ENCODE measurements at places on chromosomes 6 and 20. TPM values are rescaled to one million over a fixed set of nuclear protein-coding genes. Genes with fewer than 3 reads are reported as not detected.

ZC2HC1B gene
- not detected for total RNA-seq

ANGPT4 gene
- total RNA-seq, result 0.17 TPM

- DNase-seq, result peak; percentile 86
Observed at GRCh38 chr6:100228834-100229441, 234.9 kb upstream of the MCHR2 start.

DNA sequence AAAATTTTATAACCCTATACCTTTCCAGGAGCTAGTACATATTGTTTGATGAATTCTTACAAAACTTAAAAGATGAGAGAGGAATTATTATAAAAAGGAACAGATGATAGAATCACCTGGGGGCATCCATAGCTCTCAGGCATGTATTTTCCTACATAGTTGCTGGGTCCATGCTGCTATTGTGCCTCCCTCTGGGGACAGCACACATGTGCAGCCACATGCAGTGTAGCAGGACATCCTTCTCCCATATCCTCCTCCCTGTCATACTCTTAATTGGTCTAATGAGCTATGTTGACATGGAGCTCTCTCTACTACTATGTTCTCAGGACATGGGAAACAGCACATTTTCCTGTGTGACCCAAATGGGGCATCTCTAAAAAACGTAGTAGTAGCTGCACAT is 898.2 kb upstream of the MAP3K7 start:
- DNase-seq, result no peak

DNA sequence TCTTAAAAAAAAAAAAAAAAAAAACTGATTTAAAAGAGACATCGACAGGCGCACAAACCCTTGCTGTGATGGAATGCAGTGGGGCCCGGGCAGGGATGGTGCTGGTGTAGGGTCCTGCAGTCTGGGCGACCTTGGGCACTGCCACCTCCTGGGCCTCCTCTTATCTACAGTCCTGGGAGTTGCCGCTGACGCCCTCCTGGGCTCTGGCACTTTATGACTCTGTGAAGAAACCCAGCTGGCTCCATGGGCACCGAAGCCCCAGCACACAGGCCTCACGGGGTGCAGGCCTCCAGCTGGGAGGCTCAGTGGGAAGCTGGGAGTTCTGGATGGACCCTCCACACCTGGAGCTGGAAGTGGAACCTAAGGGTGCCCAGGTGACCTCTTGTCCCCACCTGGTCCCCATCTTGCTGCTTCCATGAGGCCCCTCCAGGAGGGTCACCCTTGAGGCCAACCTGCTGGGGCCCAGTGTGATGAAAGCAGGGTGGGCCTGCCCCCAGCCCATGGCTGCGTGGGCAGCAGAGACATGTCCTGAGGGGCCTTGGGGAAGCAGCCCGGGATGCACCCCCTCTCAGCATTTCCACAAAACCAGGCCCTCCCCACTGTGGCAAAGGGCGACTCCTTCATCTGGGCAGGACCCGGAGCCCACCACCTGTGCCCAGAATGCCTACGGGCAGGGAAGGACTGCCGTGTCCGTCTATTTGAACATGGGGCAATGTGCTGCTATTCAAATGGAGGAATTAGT is 104.9 kb downstream of the ASXL1 start:
- no peak for DNase-seq

- no peak for DNase-seq
Observed at GRCh38 chr6:8069151-8069550, 5.0 kb upstream of the BLOC1S5 start.

DNA sequence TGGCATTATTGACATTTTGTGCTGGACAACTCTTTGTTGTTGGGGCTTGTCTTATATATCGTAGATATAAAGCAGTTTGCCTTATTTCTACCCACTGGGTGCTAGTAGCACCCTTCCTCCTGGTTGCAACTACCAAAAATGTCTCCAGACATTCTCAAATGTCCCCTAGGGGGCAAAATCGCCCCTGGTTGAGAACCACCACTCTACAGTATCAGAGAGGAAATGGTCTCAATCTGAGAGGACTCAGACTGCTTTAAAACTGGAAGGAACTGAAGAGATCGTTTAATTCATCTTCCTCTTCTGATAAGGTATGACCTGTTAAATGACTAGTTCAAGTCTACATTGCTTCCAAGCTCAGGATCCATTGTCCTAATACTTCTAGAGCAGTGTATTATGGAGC is 14.9 kb downstream of the SH3BGRL2 start:
- DNase-seq, result peak; percentile 74

AP5S1 gene
- total RNA-seq, result 1.2 TPM

MOG gene
- total RNA-seq, result 0.74 TPM

DNA sequence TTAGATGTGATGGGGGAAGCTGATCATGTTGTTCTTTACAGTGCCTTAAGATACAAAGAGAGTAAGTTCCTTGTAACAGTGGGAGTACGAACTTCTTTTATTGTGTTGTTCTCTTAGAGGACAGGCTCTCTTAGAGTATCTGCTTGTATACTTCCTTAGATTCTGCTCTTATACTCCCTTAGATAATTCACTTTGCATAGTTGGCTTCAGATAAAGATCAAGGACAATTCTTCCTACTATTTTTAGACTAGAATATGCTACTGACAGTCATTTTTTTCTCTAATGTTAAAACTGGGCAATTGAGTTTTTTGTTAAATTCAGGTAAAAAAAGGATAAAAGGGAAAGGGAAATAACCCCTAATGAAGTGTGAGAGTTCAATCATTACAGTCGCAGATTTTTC is 138.7 kb downstream of the MYB start:
- no peak for DNase-seq

- DNase-seq, result no peak
Observed at GRCh38 chr6:156816505-156816904, 39.3 kb downstream of the ARID1B start.

NPEPL1 gene
- 24.1 TPM for total RNA-seq

GRCh38 chr6:79525272-79526100 is 11.7 kb downstream of the LCA5 start:
- peak; percentile 49 for DNase-seq

GRCh38 chr6:133951881-133952814 is 876 bp upstream of the TBPL1 start:
- DNase-seq, result peak; percentile 79

C20orf144 gene
- 0.66 TPM for total RNA-seq

MAFB gene
- total RNA-seq, result 1.8 TPM

IFNGR1 gene
- 29.4 TPM for total RNA-seq

DNA sequence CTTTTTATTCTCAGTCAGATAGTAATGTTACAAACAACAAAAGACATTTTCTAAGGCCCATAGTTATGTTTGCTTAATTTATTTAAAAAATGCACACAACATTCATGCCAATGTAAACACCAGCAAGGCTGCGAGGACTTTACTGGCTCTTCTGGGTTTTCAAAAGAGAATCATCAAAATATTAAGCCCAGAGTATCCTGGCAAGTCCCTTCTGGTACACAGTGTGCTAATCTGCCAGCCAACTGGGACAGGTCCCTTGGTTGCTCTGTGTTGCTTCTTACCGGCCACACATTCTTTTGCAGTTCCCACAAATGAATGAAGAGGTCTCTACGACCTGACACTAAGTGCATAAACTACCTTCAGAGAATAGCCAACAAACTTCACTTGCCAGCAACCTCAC is 42.6 kb upstream of the SPDEF start:
- no peak for DNase-seq

ASF1A gene
- 26.8 TPM for total RNA-seq

GRCh38 chr6:162313922-162314660 is 413.5 kb downstream of the PRKN start:
- no peak for DNase-seq

DNA sequence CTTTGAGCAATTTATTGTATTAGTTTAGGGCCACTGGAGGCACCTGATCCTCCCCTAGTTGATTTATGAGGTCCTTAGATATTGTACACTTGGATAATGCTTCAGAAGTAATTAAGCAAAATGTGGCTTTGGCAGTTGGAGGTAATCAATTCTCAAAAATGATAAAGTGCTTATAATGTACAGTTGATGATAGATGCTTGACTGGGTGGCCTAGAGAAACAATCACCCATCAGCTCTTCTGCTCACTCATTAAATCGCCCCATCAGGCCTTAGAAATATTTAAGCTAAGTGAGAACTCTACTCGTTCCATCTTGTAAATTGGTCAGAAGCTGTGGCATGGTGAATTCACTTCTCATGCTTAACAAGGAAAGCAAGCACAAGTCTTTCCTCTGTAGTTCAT is 349.9 kb downstream of the SAMD5 start:
- DNase-seq, result no peak

DNA sequence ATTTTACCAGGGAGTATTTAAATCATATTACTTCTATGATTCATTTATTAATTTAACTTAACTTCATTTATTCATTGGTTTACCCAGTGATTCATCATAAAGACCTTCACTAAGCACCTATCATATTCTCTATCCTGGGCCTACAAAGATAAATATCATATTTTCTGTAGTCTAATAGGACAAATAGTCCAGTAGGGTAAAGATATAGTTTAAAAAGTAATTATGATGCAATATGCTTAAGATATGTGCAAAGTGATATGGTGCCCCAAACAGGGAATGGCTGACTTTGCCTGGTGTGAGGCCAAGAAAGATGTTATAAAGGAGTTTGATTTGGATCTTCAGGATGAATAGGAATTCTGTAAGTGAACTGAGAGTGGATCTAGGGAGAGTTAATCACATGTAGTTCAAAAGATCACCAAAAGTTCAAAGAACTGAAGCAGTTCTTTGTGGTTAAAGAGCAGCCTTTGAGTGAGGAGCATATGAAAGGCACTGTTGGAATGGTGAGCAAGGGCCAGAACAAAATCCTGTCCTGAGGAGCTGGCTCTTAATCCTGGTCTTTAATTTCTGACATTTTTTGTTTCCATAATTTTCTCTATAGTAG is 45.5 kb downstream of the MLIP start:
- no peak for DNase-seq

GTSF1L gene
- total RNA-seq, result not detected

- DNase-seq, result no peak
Observed at GRCh38 chr6:26184367-26184891, 97.2 kb downstream of the HFE start.

- no peak for DNase-seq
Observed at GRCh38 chr20:50788045-50788991, 6.5 kb upstream of the BCAS4 start.

- DNase-seq, result no peak
Observed at GRCh38 chr6:89015971-89016370, 52.6 kb upstream of the RNGTT start.

PLCB4 gene
- 5.9 TPM for total RNA-seq

- DNase-seq, result peak; percentile 82
Observed at GRCh38 chr6:81708113-81708699, 44.3 kb downstream of the TENT5A start.

GRCh38 chr6:91281901-91282300 is 695.0 kb upstream of the MAP3K7 start:
- DNase-seq, result no peak
